NCI-H345 (cell line): ENCODE measurements at places on chromosomes 2 and 18.

DNA sequence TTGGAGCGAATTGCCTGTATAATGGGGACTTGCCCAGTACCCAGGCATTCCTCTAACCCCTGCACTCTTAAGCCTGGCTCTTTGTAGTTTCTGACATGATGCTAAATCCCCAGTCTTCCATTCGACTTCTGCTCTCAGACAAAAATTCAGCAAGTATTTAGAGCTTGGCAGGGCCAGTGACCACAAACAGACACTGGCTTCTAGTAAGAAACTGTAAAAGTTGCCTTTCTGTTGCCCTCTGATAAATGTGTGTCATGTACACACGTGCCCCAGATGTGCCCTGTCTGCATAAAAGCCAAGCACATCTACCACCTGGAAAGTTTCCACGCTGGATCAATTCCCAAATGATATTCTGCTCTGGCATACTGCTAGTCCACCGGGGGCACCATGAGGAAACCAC, 18.0 kb downstream of the PAX3 start:
- DNase-seq, result no peak

GRCh38 chr2:52570716-52571115, 1196.9 kb upstream of the CHAC2 start:
- DNase-seq, result no peak

DNA sequence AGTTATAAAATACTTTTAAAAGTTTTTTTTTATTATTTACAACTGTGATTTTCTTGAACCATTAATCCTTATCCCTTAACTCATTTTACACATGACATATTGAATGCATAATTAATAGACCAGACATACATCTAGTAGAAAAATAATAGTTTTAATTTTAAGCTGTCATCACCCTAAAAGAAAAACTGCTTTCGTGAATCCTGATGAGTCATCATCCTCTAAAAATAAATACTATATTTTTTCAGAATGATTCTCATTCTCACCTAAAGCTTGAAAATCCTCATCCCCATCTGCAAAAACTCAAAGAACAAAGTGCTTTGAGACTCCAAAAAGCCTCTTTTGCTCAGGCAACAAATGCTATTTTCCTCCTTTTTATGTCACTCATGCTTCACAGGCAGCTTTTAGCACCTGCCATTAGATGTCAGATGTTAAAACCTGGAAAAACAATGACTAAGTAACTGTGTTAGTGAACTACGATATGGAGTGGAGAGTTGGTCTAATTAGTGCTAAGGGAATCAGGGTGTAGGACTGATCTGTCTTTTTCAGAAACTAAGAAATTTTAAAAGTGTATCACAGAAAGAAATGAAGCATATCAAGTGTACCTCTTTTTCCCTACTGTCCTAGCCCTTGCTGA, 297.6 kb downstream of the TMX3 start:
- DNase-seq, result no peak

GRCh38 chr2:95005726-95006125, 19.8 kb upstream of the MAL start:
- DNase-seq, result no peak

GRCh38 chr2:17747684-17748452, 5.7 kb downstream of the SMC6 start:
- no peak for DNase-seq
